ENCODE measurements at places on chromosomes 5 and 9.

GRCh38 chr9:1918622-1919021, 96.5 kb upstream of the SMARCA2 start:
- no peak for DNase-seq

DNA sequence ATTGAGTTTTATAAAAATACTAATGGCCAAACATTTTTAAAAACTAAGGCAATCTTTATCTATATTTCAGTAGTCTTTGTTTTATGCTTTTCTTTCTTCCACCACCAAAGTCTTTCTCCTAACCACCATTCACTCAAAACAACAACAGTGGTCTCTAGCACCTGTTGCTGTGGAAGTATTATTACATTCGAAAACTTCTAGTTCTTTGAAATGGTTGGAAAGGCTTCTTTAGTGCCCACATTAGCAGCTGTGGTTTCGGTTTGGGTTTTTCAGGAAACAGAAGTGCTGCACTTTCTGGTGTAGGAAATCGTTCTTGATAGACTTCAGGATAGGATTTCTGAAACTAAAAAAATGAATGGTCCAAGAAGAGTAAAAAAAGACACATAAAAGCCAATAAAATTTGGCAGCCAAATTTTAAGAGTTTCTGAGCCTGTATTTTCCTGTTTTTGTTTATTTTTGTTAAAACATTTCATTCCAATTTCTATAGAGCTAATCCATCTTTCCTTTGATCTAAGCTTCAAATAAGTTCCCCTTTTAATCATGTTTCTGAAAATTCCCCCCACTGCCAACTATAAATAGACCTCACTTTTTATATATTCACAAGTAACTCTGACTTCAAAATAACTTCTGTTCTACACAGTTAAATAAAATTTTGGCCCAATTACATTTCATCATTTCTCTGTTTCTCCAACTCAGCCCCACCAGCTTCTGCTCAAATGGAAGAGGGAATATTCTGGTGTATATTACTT, 102.2 kb downstream of the DEPDC1B start:
- no peak for DNase-seq

- DNase-seq = no peak
Measured at GRCh38 chr5:142821733-142822487, 51.7 kb downstream of the ARHGAP26 start.

- no peak for DNase-seq
Measured at GRCh38 chr5:149610589-149611255, 29.4 kb downstream of the ARHGEF37 start.

GRCh38 chr5:132010989-132011621, 353 bp downstream of the ACSL6 start:
- DNase-seq = peak; percentile 45

DNA sequence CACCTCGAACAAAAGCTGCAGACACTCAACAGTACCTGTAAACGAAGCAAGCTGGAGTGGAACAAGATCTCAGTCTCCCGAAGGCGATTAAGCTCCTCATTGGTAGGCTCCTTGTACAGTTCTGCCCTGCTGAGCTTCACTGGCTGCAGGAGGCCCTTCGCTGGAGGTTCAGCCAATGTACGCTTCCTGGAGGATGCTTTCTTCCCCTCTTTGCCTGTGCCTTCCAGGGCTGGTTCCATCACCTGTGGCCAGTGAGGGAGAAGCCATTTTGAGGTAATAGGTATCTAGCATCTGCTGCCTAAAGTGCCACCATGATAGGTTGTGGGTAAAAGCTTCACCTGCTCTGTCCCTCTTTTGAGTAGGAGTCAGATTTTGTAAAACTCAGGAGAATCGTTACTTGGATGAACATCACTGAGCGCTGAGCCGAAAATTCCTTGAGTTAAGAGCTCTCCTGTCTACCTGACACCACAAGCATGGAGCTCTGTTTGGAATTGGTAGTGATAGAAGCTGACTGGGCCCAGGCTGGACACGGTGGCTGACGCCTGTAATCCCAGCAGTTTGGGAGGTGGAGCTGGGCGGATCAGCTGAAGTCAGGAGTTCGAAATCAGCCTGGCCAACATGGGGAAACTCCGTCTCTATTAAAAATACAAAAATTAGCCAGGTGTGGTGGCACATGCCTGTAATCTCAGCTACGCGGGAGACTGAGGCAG, 1.4 kb downstream of the NOL6 start:
- DNase-seq = no peak

DNA sequence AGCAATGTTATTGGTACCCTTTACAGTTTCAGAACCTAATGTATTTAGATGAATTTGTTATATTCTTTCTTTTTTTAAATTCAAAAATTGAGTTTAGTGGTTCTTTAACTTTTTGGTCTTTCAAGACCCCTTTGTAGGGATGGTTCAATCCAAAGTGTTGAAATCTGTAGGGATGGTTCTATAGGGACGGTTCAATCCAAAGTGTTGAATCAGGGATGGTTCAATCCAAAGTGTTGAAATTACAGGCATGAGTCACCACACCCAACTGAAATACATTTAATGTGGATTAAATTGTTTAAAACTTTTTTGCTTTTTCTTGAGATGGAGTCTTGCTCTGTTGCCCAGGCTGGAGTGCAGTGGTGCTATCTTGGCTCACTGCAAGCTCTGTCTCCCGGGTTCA, 30.6 kb downstream of the SNX2 start:
- no peak for DNase-seq

- no peak for DNase-seq
Measured at GRCh38 chr5:82525626-82526025, 247.5 kb upstream of the RPS23 start.

DNA sequence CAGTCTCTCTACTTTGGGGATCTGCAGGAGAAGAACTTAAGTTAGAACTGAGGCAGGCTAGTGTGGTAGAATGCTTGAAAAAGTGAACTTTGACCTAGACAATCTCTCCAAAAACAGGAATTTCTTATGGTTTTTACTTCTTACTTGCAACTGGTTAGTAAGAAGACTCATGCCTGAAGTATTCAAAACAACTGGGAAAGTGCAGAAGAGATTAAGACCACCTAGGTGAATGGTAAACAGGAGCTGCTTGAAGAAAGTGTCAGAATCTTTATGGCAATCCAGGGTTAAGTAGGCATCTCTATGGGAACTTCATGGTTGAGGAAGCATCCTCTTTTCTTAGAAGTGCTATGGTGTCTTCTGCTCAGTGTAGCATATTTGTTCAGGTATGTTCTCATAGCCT, 428.6 kb upstream of the TLE4 start:
- no peak for DNase-seq
